ENCODE measurements at places on chromosomes 7 and 10.

- no peak for DNase-seq
These were observed 111.9 kb downstream of the ZMIZ1 start for GRCh38 chr10:79180414-79181221.

GRCh38 chr10:79410315-79411094, 34.9 kb downstream of the ZCCHC24 start:
- DNase-seq, result no peak

- DNase-seq, result no peak
These were observed 12.2 kb downstream of the LIPF start for GRCh38 chr10:88676283-88677060.

- no peak for DNase-seq
These were observed 19.4 kb downstream of the SLK start for GRCh38 chr10:103986360-103986759.

- DNase-seq, result no peak
These were observed 95.4 kb upstream of the CDCA7L start for GRCh38 chr7:22040923-22041595.
